Astrocyte (in vitro differentiated cells and primary cell): ENCODE measurements at places on chromosomes 5 and 9.

GRCh38 chr9:88302579-88303324 is 85.5 kb upstream of the SPIN1 start:
- no peak for DNase-seq

DNA sequence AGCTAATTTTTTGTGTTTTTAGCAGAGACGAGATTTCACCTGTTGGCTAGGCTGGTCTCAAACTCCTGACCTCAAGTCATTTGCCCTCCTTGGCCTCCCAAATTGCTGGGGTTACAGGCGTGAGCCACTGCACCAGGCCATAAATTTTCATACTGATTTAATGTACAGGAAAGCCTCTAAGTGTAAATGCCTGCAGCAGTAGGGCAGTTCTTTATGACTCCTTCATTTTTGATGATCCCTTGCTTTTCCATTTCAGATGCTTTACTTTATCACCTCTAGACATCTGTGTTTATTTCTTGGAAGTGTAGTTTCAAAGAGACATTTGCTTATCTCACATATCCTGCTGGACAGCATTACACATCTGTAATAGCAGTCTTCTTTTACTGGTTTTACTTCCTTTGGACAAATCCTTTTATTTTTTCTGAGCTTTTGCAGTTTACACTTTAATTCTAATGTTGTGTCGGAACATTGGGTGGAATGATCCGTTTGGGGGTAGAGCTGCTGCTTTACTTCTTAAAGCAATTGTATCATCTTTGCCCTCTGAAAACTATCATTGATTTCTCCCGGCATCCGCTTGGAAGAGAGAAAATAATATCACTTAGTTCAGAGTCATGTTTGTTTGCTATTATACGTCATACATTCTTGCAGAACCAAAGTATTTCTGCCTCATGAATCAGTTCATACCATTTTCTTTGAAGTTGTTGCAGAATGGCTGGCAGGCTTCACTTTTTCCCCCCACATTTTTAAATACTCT is 36.0 kb downstream of the SCGB3A1 start:
- peak; percentile 62 for DNase-seq

- no peak for DNase-seq
Observed at GRCh38 chr5:172078726-172079345, 72.4 kb upstream of the FBXW11 start.

DNA sequence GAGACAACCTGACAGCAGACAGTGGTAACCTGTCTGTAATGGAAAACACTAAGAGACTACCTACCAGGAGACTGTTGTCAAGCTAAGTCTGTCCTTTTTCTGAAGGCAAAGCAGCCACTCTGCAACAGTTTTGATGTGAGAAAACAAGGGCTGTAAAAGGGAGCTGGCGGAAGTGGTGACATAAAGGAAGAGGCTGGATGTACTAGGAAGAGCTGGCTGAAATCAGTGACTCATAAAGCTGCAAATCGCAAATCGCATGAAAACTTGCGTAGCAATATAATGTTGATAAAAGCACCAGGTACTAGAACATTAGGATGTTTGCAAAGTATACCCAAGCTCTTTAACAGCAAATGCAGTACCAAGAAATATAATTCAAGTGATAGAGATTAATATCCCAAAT is 1.4 kb downstream of the NSUN2 start:
- DNase-seq = no peak

- DNase-seq = no peak
Observed at GRCh38 chr5:42235241-42235640, 188.0 kb upstream of the GHR start.

- DNase-seq = no peak
Observed at GRCh38 chr5:138789771-138790242, 36.6 kb downstream of the CTNNA1 start.

- DNase-seq = no peak
Observed at GRCh38 chr9:94507531-94508258, 47.2 kb upstream of the PCAT7 start.
